ENCODE measurements at places on chromosomes 1 and 21.

- no peak for DNase-seq
Measured at GRCh38 chr1:187878883-187879282, 1050.1 kb downstream of the PLA2G4A start.

- DNase-seq, result peak; percentile 89
Measured at GRCh38 chr1:21534674-21535378, 25.6 kb downstream of the ALPL start.

DNA sequence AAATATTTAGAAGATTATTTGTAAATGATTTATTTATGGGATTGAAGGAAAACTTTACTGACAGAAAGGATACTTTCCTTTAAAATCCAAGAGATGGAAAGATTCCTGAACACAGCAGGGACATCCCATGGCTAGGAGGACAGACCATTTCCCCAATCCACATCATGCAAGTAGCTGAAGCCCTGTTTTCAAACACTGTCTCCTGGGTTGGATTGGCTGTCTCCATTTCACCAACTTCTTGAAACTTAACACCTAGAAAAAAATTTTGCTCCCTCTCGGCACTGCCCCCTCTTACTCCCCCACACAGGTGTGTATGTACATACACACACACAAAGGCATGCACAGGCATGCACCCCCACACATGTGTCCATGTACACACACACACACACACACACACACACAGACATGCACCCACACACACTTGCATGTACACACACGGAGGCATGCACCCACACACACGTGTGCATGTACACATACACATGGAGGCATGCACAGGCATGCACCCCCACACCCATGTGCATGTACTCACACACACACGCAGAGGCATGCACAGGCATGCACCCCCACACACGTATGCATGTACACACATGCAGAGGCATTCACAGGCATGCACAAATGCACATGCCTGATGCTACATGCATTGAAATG lies 320.0 kb downstream of the CHRM3 start:
- DNase-seq, result no peak

- peak; percentile 7 for DNase-seq
Measured at GRCh38 chr1:36664571-36665287, 182.0 kb upstream of the CSF3R start.

- no peak for DNase-seq
Measured at GRCh38 chr21:29640080-29640508, 299.7 kb downstream of the GRIK1 start.

DNA sequence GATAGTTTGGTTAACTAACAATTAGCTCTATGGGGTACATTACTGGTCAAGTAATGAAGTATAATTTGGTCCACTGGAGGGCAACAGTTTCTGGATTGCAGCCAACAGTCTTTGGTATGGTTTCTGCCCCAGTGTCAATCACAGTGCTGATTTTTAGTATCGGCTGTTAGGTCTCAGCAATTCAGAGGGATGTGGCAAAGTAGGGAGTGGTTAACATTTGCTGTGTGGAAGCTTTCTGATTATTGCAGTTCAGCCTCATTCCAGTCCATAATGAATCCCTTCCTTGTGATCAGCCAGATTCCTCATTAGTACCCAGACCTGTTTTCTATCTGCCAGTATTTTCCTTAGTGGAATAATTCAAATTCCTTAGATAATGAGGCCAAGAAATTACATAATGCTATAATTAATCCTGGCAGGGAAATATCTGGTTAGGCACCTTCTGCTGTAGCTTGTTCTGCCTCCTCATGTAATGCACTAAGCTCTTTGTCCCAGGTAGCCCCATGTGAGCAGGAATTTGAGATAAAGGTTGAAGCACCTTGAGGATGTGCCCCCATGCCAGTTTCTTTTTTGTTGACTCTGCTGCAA lies 14.0 kb downstream of the F3 start:
- peak; percentile 31 for DNase-seq

- DNase-seq, result no peak
Measured at GRCh38 chr1:59494145-59494833, 197.4 kb downstream of the FGGY start.

DNA sequence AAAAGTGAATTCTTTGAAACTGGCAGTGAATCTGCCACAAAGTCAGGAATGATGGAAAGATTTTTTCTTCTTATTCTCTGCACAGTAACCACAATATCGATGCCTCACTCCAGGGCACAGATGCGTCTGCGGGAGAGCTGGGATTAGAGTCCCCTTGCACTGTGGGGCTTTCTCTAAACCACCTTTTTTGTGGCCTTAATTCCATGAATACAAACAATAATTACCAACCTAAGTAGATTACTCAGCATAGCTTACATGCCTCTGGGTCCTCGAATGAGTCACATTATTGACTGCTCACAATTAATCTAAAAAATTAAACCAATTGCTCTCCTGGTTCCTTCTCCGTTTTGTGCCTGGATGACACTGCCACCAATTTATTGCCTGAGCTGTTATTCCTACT lies 125.8 kb downstream of the KAZN start:
- no peak for DNase-seq

GRCh38 chr21:35925497-35925896 lies 134.8 kb downstream of the SETD4 start:
- DNase-seq, result no peak

GRCh38 chr1:171610385-171610784 lies 11.7 kb upstream of the MYOCOS start:
- DNase-seq, result no peak

- peak; percentile 74 for DNase-seq
Measured at GRCh38 chr1:91732291-91733107, 153.5 kb downstream of the TGFBR3 start.

- peak; percentile 51 for DNase-seq
Measured at GRCh38 chr1:1307261-1307922, 338 bp downstream of the ACAP3 start.

- no peak for DNase-seq
Measured at GRCh38 chr1:154493276-154493675, 8.7 kb upstream of the TDRD10 start.

DNA sequence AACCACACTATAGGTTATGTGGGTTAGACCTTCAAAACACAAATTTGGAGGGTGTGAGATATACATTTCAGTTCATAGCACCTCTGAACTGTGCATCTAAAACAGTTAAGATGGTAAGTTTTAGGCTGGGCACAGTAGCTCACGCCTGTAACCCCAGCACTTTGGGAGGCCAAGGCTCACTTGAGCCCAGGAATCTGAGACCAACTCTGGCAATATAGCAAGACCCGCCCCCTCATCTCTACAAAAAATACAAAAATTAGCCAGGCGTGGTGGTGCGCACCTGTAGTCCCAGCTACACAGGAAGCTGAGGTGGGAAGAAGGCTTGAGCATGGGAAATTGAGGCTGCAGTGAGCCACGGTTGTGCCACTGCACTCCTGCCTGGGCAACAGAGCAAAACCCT lies 47.9 kb downstream of the NAV1 start:
- DNase-seq, result no peak

DNA sequence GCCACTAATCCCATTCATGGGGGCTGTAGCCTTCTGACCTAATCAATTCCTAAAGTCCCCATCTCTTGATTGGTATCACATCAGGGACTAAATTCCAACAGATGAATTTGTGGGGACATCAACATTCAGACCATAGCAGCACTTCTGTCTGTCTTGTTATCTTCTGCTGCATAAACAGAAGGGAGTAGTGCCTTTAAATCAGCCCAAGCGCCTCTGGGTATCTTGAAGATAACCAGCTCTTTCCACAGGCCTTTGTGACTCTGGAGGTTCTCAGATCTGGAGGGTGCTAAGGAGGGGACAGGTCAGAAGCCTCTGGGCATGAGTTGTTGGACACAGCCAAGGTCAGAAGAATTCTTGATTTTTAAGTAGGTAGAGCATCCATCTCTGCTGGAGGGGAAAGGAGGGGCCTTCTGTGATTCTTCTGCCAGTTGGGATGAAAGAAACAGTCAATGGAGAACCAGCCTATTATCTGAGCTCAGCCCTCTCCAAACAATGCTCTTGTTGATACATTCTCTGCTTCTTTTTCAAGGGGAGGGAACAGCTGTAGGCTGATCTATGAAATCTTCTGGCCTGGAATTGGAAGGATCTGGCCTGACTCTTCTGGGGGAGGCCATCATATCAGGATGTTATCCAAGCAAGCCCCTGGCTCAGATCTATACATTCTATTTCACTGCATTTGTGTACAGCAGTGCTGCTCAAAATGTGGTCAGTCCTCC lies 31.3 kb upstream of the LRIG2 start:
- no peak for DNase-seq

GRCh38 chr1:212712451-212713303 lies 13.0 kb upstream of the BATF3 start:
- no peak for DNase-seq

- peak; percentile 16 for DNase-seq
Measured at GRCh38 chr1:245156736-245157505, 2.1 kb downstream of the KIF26B start.

DNA sequence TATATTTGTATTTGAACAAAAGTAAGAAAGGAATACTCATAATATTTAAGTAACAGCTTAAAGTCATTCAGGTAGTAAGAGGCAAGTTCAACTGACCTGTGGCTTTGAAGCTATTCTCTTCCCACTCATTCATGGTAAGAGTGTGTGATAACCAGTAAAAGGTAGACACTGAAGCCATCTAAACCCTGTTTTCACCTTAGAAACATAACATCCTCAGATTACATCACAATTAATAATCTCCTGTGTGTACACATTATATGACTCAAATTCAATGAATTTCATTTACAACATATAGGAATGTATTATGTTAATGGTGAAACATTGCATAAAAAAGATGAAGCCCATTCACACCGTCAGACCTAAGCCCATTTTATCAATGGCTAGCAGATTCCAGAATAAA lies 364.8 kb upstream of the SNX7 start:
- no peak for DNase-seq

- DNase-seq, result no peak
Measured at GRCh38 chr1:69648486-69648885, 80.8 kb downstream of the LRRC7 start.

- DNase-seq, result no peak
Measured at GRCh38 chr1:235059221-235059620, 69.4 kb downstream of the TOMM20 start.

- DNase-seq, result no peak
Measured at GRCh38 chr1:196545222-196545621, 63.0 kb downstream of the KCNT2 start.

Data from T47D (cell line).